Hematopoietic multipotent progenitor cell treated with erythropoietin and hydrocortisone succinate and interleukin-3 and kit ligand, for 4 days (in vitro differentiated cells): ENCODE measurements at places on chromosomes 3 and 15.
A peak's percentile ranks its signal among the peaks of the same experiment; 100 is the strongest.

DNA sequence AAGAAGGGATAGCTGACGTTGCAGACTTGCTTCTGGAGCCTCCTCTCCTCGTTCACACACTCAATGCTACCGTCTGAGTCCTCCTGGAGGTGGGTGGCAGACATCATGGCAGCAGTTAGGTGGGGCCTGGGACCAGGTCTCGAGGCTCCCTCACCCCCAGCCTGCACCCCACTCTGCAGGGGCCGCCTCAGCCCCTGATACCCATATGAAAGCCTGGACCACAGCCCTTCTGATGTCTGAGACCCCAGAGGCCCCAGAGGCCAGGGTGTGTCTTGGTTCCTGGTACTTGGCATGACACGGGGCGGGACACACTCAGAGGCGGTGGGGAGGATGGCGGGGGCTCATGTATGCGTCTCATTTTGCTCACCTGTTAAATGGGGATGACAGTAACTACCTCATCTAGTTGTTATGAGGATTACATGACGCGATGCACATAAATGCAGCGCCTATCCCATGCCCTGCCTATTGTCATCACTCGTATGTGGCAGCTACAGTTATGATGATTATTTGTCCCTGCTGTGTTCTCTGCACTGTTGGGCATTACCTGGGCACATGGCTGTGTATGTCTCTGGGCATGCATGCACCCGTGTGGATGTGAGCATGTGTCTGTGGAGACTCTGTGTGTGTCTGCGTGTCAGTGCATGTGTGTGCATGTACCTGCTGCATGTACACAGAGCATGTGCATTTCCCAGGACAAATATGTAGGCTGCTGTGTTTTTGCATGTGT, 39.9 kb downstream of the FEM1B start:
- DNase-seq, result no peak

GRCh38 chr3:127785711-127786265, 36.5 kb downstream of the MGLL start:
- no peak for DNase-seq

- no peak for DNase-seq
Observed at GRCh38 chr3:120119846-120120510, 25.7 kb upstream of the GSK3B start.

DNA sequence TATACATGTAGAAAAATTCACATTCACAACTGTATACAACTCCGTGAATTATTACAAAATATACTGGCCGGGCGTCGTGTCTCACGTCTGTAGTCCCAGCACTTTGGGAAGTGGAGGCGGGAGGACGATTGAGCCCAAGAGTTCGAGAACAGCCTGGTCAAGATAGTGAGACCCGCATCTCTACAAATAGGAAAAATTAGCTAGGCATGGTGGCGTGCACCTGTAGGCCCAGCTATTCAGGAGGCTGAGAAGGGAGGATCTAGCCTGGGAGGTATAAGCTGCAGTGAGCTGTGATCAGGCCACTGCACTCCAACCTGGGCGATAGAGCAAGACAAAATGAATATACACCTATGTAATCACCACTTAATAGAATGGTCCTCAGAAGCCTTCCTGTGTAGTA, 1.3 kb downstream of the RAD51 start:
- no peak for DNase-seq

DNA sequence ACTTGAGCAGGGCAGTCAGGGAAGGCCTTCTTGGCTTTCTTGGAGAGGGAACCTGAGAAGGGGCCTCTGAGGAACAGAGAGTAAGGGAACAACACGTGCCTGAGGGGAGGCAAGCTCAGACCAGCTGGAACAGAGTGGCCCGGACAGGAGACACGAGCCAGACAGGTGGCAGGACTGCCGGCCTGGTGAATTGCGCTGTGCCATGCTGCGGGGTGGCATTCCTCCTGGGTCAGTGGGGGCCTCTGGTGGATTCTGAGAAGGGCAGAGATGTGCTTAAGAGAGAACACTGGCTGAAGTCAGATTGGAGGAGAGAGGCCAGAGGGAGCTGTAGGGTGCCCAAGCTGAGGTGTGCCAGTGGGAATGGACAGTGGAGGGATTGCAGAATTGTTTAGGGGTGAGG, 4.9 kb downstream of the CHAC1 start:
- DNase-seq, result no peak

- no peak for DNase-seq
Observed at GRCh38 chr3:188179006-188179966, 25.3 kb downstream of the LPP start.

- no peak for DNase-seq
Observed at GRCh38 chr3:56935811-56936210, 124.7 kb upstream of the SPATA12 start.

- no peak for DNase-seq
Observed at GRCh38 chr3:100480081-100480480, 12.3 kb upstream of the TMEM45A start.

DNA sequence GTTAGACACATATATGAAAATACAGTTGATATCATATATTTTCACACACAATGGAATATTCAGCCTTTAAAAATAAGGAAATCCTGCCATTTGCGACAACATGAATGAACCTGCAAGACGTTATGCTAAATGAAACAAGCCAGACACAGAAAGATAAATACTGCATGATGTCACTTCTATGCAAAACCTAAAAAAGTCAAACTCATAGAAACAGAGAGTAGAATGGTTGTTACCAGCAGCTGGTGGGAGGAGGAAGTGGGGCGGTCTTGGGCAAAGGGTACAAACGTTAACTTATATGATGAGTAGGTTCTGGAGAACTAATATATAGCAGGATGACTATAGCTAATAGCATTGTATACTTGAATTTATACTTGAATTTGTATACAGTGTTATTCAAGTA, 213.2 kb upstream of the NR2F2 start:
- DNase-seq, result no peak

GRCh38 chr3:59704292-59704691, 654.5 kb upstream of the CFAP20DC start:
- DNase-seq, result no peak

DNA sequence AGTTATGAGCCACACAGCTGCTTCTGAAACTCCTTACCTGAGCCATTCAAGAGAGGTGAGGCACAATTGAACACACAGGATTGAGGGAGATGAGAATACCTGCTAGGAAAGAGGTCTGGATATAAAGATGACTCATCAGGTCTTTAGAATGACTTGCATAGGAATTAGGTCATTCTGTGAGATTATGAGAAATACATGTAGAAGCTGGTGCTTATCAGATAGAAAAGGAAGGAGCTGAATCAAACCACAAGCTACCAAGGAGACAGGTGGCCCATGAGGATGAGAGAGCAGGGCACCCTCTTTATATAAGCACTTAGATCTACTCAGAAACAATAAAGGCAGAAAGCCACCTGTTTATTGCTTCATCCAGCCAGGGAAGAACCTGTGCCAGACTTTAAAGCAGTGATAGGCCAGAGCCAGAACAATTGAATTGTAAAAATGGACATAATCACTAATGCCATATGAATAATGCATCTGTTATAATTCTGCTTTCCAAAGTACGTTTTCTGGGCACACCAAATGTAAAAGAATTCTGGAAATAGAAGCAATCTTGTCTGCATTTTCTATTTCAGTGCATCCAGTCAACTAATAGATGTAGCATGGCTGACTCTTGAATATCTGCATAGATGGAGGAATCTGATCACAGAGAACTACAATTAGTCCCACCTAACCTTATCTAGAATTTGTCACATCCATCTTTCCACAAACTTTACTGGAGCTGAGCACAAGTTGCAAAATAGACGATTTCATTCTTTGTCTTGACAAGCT, 74.9 kb downstream of the PIK3R4 start:
- peak; percentile 51 for DNase-seq

- DNase-seq, result no peak
Observed at GRCh38 chr3:113374078-113374477, 67.2 kb downstream of the CFAP44 start.

DNA sequence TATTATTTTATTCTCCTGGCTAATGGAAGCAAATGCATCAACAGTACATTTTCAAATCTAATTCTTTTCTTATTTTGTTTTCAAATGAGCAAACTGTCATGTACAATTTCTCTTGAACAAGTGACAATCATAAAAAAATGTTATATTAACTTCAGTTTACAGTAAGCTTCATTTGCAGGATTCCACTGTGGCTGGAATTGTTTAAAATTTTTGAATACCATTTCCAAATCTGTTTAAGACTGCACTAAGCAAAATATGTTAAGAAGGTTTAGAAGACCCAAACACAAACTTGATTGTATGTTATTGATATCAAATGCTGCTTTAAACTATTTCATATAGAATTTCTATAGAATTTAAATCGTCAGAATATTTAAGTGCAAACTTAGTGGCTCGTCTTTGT, 92.8 kb downstream of the ZNF280D start:
- no peak for DNase-seq

DNA sequence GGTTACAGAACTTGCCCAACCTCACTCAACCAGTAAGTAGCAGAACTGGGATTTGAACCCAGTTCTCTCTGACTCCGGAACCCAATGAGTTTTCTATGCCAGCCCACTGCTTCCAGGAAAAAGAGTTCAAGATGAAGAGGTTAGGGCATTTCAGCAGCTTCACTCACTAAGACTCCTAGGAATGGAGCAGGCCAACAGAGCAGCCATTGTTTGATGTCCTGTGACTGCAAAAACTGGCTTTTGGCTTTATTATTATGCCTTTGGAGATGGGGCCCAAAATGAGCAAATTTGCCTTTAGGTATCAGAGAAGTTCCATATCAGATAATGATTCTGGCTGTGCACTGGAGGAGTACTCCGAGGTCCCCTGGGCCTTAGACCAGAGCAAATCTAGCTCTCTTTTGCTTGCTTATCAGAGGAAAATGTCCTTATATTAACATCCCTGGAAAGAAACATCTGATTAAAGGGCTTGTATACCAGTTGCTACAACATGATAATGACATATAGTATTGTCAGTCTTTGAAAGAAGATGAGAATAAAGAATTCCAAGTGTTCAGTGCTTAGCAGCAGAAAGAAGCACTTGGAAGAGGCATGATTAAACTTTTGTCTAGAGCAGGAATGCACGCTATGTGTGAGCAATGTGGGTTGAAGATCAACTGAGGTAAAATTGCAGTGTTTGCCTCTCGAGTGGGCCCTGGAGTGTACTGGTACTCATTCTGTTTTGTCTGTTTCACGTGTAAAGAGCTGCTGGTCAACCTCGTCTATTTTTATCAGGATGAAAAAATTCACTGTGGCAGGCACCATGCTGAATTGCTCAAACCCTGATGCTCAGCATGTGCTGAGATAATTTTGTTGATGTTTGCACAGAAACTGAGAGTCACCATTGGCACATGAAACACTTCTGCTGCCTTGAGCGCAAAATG, 21.8 kb upstream of the KLHL24 start:
- no peak for DNase-seq

DNA sequence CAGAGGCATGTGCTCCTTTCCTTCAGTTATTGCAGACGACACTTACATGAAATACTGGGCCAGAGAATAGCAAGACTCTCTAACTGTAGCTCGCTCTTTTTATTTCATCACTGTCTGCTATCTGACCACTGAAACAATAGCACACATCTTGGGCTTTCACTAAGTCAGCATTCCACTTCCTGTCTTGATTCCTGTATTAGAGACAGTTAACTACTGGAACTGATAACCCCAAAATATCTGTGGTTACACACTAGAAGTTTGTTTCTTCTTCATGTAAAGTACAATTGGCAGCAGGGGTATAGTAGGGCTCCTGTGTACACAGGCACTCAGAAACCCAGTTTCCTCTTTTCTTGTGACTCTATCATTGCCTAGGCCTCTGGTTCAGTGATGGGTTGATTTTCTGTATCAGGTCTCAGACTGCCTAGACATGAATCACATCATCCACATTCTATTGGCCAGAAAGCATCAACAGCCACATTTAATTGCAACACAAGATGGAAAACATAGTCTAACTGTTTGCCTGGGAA, 230.2 kb upstream of the CD96 start:
- DNase-seq, result peak; percentile 93

- no peak for DNase-seq
Observed at GRCh38 chr3:100782906-100783305, 73.6 kb downstream of the TFG start.

DNA sequence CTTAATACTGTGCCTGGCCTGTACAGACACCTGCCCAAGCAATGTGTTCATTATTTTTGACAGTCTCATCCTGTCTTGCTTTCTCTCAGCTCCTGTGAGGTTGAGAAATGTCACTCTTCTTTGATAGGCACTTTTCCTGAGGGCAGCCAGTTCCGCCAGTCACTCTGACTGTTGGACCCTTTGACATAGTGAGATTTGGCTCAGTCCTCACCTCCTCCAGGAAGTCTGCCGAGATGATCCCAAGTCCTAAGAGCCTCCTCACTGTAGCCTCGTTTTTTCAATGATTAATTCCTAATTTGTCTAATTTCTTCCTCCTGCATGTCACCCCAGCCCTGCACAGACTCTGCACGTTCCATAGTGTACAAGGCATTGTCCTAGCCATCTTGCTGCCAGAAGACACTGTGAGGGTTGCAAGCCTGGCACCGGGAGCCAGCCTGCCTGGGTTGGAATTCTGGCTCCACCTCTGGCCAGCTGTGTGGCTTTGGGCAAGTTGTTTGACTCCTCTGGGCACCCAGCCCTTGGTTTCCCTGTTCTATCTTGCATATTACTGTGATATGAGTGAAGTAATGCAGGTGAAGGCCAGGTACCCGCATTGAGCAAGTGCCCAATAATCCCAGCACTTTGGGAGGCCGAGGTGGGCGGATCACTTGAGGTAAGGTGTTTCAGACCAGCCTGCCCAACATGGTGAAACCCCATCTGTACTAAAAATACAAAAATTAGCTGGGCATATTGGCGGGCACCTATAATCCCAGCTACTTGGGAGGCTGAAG, 24.3 kb downstream of the RPLP1 start:
- no peak for DNase-seq

GRCh38 chr3:147426931-147427330, 17.8 kb downstream of the ZIC1 start:
- DNase-seq, result no peak

DNA sequence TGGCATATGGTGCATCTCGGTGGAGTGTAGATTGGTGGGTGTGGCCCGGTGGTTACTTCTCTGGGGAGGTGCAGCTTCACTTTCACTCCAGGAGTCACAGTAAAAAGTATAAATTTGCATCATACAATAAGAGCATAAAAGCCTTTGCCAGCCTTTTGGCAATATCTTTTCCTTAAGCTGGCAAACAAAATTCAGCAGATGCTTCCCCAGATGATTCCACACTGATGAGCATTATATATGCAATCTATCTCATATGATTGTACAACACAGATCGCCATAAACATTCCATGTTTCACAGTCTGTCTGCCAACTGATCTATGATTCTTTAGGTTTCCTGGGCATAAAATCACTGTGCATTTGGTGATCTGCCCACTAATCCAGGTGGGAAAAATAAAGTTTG, 120.2 kb upstream of the ALCAM start:
- DNase-seq, result no peak

GRCh38 chr3:118791246-118791645, 243.4 kb downstream of the IGSF11 start:
- no peak for DNase-seq
